Stimulated activated CD4-positive, alpha-beta T cell treated with anti-CD3 and anti-CD28 coated beads, Interleukin-12 subunit alpha, Interleukin-12 subunit beta, amount 100 ng/mL, for 24 hours (primary cell): ENCODE measurements at places on chromosomes 2 and 18.

- no peak for DNase-seq
Measured at GRCh38 chr2:72008608-72009007, 139.1 kb downstream of the CYP26B1 start.

GRCh38 chr2:220703279-220703678, 868.8 kb downstream of the EPHA4 start:
- no peak for DNase-seq

GRCh38 chr2:147792966-147793617, 51.7 kb upstream of the ACVR2A start:
- no peak for DNase-seq

DNA sequence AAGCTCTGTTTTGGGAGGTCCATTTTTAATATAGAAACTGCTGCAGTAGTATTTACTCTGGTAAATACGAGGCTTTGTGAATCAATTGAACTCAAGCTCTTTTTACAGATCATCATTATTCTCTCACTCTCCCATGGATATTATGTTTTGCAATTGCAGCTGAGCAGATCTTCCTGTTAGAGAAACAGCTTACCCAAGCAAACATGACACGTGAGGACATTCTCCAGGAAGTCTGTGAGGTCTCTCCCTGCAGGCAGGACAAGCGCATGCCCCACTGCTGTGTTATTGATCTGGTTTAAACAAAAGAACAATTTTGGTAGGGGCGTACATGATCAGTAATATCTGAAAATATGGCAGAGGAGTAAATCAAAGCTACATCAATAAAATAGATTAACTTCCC, 72.1 kb downstream of the COL6A3 start:
- no peak for DNase-seq

DNA sequence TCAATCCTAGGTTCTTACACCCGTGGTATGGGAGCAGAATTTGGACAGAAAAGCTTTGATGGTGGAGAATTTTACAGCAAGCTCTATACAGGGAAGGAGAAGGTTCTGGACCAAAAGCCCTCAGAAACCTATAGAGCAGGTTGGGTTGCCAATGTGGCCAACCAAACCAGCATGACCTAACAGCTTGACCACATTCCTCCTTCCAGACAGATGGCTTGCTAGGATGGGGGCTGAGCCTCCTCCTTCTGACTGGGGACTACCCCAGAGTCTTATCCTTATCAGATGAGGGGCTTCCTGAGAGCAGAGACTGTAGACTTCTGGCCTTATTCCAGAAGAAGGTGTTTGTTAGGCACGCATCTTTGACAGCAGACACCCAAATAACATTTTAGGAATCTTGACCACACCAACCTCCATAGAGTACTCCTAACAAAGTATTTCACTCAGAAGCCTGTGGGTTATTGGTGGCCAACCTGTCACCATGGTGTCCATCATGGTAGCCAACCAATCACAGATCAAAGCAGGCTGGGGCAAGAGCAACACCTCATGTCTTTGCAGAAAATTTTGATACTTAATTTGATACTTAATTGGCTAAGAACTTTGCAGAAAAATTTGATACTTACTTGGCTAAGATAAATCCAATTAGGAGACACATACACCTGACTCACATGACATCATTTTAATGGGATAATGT, 34.8 kb upstream of the EPAS1 start:
- DNase-seq: no peak

DNA sequence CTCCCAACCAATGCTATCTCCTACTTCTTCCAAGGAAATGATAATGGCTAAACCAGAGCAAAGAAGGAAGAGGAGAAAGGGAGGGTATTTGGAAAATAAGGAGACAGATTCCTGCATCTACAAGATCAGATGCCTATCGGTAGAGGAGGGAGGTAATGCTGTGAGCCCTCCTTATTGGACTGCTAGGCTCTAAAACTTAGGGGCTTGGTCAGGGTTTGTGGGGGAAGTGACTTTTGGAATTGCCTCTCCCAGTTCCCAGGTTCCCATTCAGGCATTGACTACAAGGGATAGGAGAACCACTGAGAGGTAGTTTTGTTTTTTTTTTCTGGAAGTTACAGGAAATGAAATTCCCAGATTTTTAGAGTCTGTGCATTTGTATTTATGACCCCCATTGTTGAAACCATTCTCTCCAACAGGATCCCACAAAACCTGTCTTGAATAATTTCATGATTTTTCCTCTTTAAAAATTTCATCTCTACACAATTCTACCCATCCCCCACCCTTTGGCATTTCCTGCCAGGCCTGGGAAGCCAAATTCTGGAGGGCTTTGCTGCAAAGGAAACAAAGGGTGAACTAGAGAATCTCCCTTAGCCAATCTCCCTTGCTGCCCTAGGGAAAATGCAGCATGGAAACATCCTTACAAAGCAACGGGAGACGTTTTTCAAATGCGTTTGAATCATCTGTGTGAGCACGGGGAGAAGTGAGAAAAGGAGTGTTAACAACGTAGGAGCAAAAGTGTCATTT, 282.1 kb upstream of the EPAS1 start:
- DNase-seq: no peak

- no peak for DNase-seq
Measured at GRCh38 chr18:3554811-3555427, 104.9 kb downstream of the TGIF1 start.

DNA sequence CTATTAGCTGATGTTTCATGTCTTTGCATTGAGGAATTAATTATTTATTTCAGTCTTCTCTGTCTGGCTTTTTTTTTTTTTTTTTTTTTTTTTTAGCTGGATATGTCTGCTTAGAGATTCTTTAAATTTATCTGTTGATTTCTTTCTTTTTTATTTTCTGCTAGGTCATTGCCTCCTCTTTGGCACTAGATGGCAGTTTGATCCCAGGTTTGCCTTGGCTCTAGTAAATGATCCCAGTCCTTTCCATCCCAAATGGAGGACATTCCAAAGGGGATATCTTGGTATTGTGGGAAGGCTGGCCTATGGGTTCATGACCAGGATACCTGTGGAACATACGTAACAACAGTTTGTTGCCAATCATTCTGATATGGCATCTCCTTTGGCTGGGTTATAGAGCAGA, 339.5 kb upstream of the GCFC2 start:
- no peak for DNase-seq

DNA sequence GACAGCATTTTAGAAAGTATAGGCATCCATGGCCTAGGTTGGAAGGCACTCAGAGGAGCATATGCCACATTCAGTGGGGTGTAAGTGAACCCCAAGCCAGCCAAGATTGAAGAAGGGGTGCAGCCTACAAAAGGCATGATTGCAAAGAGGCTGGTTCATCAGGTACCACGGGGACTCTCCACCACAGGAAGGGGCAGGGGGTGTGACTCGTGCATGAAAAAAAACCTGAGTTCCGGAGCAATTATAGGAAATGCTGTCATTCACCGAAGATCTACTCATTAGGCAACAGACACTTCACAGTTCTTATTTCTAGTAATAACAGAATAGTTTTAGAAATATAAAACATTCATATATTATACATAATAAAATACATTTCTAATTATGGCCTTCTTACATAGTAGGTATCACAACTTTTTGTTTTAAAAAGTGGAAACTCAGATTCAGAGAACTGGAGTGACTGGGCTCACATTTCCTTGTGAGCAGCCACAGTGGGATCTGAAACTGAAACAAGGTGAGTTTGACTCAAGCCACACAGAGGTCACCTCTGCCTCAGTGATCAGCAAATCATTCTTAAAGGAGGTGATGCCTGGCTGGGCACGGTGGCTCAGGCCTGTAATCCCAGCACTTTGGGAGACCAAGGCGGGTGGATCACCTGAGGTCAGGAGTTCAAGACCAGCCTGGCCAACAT, 188.4 kb upstream of the GYPC start:
- no peak for DNase-seq

DNA sequence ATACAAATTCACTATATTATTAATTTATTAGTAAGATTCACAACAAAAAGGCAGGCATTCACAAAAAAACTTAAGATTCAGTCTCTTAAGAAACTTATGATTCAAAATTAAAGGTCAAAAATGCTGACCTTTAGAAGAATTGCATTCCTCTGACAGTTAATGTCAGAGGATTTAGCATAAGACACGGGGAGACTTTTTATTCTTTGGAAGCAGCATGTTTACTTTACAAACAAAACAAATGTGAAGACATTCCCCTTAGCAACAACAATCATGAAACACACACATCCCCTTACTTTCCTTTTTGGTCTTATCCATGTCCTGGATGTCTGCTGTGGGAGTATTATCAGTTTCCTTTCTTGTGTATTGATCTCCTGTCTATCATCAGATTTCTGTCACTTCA, 117.1 kb downstream of the RAD51AP2 start:
- no peak for DNase-seq

DNA sequence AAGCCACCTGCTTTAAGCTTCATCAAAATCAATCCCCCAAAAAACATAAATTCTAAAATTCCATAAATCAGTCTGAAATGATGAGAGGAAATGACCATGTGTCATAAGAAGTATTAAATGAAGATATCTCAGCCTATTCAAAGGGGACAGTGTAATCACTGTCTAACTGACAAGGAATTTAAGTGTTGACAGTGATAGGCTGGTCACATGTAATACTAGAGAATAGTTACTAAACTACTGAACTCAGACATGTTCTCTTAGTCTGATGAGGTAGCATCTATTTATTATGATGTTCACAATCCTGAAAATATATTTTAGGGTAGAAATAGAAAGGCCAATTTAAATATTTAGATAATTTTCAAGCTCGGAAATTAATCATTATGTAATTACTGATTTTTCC, 216.1 kb downstream of the L3MBTL4 start:
- no peak for DNase-seq

DNA sequence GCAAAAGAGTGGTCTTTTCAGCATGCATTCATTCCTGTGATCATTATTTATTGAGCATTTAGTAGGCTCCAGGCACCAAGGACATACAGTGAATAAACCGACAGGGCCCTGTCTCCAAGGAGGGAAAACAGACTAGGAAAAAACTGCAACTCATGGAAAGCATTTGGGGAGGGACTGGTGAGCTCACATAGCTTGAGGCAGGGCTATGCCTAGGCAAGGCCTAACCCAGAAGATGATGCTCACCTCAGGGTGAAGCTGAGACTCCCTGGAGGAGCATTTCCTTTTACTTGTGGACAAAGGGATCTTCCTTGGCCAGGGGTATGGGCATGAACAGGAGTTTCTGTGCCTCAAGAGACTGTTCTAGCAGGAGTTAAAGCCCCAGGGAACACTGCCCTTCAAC, 3.9 kb downstream of the CXCR1 start:
- no peak for DNase-seq

DNA sequence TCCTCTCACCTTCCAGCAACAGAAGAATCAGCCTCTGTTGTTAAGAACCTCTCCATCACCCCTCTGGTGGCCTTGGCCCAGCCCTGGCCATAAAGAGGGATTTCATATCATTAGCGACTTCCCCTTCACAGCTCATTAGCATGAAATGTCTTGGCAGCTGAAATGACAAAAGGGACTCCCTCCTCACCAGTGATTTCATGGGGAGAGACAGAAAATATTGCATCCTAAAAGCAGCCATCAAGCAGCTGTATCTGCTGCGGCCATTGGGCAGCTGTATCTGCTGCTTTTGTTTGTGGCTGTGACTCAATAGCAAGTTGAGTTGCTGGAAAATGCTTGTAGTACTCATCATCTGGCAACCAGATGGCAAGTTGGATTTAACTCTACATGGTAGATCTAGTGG, 105.9 kb upstream of the RMDN2 start:
- DNase-seq: no peak

GRCh38 chr2:53793821-53794220, 7.0 kb downstream of the ERLEC1 start:
- DNase-seq: no peak
